ENCODE measurements at places on chromosomes 12 and 14. TPM values are rescaled to one million over a fixed set of nuclear protein-coding genes. Genes with fewer than 3 reads are reported as not detected.

DNA sequence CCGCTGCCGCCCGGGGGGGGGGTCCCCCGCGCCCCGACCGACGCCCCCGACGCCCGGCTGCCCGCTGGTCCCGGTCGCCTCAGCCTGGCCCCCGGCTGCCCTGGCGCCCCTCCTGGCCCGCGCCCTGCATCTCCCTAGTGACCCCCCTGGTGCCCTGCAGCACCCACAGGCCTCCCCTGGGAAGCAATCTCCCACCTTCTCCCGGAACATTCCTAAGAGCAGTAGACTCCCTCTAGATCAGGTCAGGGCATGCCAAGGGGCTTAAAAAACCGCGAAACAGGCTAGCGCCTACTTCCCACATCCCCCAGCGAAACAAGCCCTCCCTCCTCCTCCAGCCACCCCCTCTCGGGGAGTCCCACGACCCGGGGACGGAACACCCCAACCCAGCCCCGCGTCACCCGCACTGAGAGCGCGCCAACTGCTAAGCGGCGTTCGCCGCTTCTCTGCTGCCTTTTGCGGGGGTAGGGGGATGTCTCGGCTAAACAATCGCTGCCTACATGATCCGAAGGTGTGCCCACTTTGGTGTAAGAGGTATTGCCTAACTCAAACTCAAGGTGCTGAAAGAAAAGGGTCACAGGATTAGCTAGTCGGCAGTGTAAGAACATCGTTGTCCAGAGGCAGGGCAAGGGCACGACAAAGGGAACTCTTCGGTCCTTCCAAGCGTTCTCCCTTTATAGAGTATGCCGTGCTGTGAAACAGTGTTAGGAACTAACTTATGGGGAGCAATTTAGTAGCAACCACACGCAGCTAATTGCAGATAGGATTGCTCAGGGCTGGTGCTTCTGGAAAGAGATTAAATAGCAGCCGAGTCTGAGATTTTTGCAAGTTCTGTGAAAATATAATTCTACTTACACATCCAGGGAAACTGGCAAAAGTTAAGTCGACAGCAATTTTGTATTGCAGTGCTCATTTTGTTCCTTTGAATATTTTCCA, 619 bp upstream of the NTN4 start:
- no peak for DNase-seq

DNA sequence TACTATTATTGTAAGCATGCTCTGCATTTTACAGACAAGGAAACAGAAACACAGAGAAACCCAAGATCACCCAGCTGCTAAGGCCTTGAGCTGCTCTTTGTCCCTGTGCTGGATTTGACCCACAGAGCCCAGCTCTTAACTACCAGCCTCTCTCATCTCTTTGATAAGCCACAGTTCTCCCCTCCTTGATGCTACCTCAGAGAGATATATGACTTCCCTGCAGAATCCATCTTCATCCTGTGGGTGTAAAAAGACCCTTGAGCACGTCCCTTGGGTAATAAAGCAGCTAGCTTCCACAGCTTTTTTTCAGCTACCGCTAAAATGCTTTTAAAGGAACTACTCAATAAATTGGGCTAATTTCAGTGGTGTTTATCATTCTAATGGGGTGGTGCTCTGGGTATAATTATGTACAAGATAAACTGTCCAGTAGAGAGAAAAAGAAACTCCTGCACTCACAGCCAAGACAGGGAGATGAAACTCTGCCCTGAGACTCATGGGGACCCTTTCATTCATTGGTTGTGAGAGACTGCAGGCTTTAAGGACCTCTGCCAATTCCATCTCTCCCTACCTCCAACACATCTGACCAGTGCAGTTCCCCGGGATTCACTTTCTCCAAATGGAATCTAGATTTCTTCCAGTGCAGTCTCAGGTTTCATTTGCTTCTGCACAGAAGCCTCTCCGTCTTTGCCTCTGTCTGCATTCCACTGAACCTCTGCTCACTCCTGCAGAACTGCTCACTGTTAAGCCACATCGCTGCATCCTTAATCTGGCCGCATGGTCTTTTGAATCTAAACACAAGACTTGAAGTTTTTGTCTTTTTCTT, 24.7 kb upstream of the NTF3 start:
- DNase-seq: no peak

- DNase-seq: no peak
These were observed 22.7 kb downstream of the WIF1 start for GRCh38 chr12:65098364-65098763.

DNA sequence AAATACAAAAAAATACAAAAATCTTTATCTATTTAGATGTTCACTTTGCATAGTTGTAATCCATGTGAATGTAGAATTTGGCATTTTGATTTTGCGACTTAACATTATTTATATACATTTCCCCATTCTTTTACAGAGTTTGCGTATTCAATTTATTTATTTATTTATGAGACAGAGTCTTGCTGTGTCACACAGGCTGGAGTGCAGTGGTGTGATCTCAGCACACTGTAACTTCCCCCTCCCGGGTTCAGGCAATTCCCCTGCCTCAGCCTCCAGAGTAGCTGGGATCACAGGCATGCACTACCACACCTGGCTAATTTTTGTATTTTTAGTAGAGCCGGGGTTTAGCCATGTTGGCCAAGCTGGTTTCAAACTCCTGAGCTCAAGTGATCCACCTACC, 25.3 kb upstream of the STRN3 start:
- no peak for DNase-seq

DNA sequence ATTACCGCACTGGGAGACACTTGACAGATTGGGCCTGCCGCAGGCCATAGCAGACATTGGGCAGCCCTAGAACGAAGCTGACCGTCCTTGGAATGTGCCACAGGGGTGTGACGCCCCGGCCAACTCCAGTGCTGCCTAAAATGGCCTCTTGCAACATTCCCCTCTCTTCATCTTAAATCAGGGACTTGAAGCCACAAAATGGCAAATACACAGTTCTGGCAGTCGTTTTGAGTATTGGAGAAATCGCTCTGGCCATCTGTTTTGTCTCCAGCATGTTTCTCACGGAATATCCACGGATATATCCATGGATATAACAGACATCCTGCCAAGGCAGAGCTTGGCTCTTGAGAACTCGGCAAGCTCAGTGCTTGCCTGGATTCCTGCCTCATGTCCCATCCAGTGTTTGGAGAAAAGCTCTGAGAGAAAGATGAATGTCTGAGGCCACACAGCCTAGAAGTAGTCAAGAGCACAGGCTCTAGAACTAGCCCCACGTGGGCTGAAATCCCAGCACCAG, 158.4 kb downstream of the CHST11 start:
- DNase-seq: no peak

GRCh38 chr14:54882521-54882920, 20.1 kb downstream of the GCH1 start:
- no peak for DNase-seq

DNA sequence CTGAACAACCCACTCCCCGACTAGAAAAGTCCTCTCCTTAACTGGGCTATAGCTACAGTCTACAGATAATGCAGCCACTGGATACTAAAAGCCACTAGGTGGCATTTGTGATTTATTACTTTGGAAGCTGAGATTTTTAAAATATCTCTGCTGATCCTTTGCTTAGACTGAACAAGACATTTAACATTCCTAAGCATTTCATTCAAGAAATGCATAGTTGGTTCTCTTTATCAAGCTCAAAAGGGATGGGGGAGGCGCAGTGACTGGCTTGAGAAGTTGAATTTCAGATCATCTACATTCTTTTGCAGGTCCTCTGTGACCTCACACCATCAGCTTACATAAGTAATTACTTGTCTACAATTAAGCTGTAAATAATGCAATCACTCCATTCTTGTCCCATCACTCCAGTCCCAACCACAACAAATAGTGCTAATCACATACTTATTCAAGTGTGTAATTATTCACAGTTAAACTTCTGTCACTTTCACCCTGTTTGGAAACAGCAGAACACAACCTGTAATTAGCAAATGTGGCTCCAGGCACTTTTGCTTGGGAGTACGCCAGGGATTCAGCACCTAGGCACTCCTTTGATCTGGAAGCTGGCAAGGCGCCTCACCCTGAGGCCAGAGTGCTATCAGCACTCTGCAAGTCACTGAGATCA, 203.6 kb downstream of the NOVA1 start:
- DNase-seq: no peak

GRCh38 chr12:101670007-101670671, 27.3 kb upstream of the CHPT1 start:
- DNase-seq: no peak

DNA sequence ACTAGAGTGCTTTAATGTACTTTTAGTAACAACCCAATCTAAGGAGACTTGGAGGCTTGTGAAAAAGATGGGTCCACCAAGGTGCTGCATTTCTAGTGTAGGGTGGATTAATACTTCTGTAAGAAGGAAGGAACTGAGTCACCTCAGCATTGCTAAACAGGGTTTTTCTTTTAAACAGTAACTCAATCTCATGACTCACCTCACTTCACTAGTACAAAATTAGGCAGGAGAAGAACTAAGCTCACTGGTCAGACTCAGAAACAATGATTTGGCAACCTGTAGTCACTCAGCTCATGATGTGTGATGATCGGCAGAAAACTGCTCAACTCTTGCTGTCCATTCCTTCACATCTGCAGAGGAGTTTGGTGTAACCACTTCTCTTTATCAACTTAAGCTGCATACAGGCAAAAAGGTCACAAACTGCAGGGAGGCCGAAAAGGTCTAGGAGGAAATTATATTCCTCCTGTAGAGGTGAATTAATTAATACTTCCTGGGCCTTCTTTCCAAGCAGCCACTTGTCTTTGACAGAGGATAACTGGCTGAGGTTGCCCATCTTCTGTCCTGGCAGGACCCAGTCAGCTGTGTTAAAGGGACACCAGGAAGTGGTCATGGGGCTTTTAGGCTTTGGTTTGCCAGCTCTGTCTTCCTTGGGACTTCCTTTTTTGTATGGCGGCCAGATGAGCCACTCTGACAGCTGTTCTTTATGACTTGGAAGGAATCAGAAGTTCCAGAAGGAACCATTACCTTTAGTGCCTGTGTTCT, 466.9 kb downstream of the FUT8 start:
- no peak for DNase-seq

- no peak for DNase-seq
These were observed 25.1 kb upstream of the BATF start for GRCh38 chr14:75497191-75497590.

DNA sequence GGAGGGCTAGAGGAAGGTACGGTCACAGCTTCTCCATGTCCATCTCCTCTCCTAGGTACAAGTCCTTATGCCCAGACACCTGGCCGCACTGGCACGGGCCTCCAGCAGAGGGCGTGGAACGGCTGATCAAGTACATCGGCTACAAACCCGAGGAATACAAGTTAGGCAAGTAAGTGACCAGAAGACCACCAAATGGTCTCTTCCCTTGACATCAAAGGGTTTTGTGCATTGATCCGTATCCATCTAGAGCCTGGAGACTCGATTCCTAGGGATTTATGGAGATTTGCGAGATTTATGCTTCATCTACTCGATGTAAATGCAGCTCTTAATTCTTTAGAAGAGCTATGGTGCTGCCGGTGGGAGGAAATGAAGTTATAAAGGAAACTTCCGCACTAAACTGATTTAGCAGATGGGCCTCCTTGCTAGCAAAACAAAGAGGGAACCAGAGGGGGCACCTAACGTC, 44.2 kb downstream of the KCTD10 start:
- peak; percentile 66 for DNase-seq

DNA sequence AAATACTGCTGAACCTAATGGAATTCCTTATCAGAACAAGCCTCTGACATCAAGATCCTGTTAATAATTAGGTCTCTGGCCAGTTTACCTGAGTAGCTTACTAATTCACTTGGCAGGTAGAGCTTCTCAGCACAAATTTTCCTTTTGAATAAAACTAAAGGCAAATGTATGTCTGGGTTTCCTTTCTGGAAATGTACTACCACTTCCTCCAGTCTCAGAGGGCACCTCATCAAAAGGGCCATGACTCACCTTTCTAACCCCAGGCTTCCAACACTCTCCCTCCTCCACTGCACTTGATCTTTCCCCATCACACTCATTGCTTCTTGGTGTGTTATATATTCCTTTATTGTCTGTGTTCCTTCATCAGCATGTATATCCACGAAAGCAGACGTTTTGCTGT, 90.5 kb downstream of the SLC2A13 start:
- DNase-seq: no peak

DNA sequence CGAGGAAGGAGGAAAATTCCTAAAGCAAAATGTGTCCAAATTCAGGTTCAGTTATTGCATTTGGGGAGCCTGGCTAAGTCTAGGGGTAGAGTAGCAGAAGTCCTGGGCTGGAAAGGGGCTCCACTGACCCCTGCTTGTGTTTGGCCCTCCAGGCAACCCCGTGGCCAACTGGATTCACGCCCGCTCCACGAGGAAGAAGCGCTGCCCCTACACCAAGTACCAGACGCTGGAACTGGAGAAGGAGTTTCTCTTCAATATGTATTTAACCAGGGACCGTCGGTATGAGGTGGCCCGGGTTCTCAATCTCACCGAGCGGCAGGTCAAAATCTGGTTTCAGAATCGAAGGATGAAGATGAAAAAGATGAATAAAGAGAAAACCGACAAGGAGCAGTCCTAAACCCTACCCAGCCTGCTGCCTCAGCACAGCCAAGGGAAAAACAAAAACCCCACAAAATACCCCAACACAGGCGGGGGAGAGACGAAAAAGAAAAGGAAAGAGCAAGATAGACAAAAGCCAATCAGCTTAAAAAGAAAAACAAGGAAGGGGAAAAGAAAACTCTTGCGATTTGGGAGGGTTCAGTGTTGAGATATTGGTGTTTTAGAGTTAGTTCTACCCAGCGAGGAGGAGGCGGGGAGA, 2.4 kb downstream of the HOXC9 start:
- no peak for DNase-seq

GRCh38 chr14:52053044-52053443, 15.8 kb downstream of the NID2 start:
- DNase-seq: no peak

DNA sequence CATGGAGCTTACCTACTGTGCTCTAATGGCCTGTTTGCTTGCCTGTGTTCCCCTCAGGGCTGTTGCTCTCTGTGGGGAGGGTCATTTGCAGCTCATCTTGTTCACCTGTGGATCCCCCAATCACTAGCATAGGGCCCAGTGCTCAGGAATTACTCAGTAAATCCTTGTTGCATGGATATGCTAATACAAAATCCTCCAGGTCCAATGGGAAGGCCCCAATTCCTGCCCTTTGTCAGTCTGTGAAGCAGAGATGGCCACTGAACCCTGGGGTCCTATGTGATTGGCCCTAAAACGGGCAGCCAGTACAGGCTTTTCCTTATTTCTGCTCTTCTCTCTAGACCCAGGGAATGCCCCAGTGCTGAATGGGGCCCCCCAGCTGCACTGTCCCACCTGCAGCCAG, 44.1 kb downstream of the FOS start:
- DNase-seq: no peak

- no peak for DNase-seq
These were observed 9.8 kb downstream of the CHPT1 start for GRCh38 chr12:101707131-101707782.

GRCh38 chr12:77239617-77240016, 174.2 kb upstream of the E2F7 start:
- DNase-seq: no peak

Gene CLEC2A
- total RNA-seq: not detected

Gene ANKRD33
- total RNA-seq: not detected

Gene MIPOL1
- total RNA-seq: 16.8 TPM

Gene HOXC6
- total RNA-seq: not detected

Gene CELA1
- not detected for total RNA-seq

Gene CHD8
- 77.2 TPM for total RNA-seq

Gene DLGAP5
- 0.14 TPM for total RNA-seq

Gene SLC39A2
- not detected for total RNA-seq

Gene SERPINA10
- not detected for total RNA-seq

Gene LRRC43
- not detected for total RNA-seq

Gene CPSF2
- total RNA-seq: 19.5 TPM

Gene GALNT8
- 1.9 TPM for total RNA-seq

Data from thoracic aorta (tissue), 2 donors.